Smooth muscle cell of the umbilical artery (primary cell): ENCODE measurements at places on chromosomes 1 and 21. TPM values are rescaled to one million over a fixed set of nuclear protein-coding genes. Genes with fewer than 3 reads are reported as not detected.

KLF17 gene
- total RNA-seq, result 0.05 TPM in 1 of 2 replicates, not detected in the other

HENMT1 gene
- total RNA-seq, result 2.1 and 3.0 TPM in 2 replicates

ADGRL2 gene
- total RNA-seq, result 31.8 and 47.6 TPM in 2 replicates

OXCT2 gene
- total RNA-seq, result 0.30 and 1.2 TPM in 2 replicates

KRTAP6-1 gene
- total RNA-seq, result not detected in 2 replicates

RHOU gene
- 2.8 and 11.0 TPM in 2 replicates for total RNA-seq

UBL4B gene
- total RNA-seq, result not detected in 2 replicates

MYBPHL gene
- total RNA-seq, result not detected in 2 replicates

ZNF326 gene
- total RNA-seq, result 7.7 and 8.3 TPM in 2 replicates

BMP8B gene
- total RNA-seq, result not detected in 2 replicates

COL24A1 gene
- total RNA-seq, result 0.92 and 1.8 TPM in 2 replicates

TMEM125 gene
- total RNA-seq, result not detected in 2 replicates

TTLL7 gene
- total RNA-seq, result 36.8 and 38.6 TPM in 2 replicates

F13B gene
- not detected in 2 replicates for total RNA-seq

PTPN7 gene
- total RNA-seq, result not detected in 2 replicates

RGS5 gene
- total RNA-seq, result 11.0 and 33.9 TPM in 2 replicates

DOCK7 gene
- total RNA-seq, result 90.6 and 195 TPM in 2 replicates

YBEY gene
- 8.3 and 14.0 TPM in 2 replicates for total RNA-seq

FMN2 gene
- 2.4 and 5.9 TPM in 2 replicates for total RNA-seq

CEP170 gene
- total RNA-seq, result 127 and 362 TPM in 2 replicates

TTC3 gene
- 511 and 572 TPM in 2 replicates for total RNA-seq

C1QTNF12 gene
- total RNA-seq, result 0.92 and 1.5 TPM in 2 replicates

OR2T35 gene
- not detected in 2 replicates for total RNA-seq

ASPM gene
- total RNA-seq, result 3.9 and 26.3 TPM in 2 replicates

TNFRSF4 gene
- under 0.01 and 0.14 TPM in 2 replicates for total RNA-seq

ANGPTL3 gene
- total RNA-seq, result under 0.01 TPM in 1 of 2 replicates, not detected in the other

WNT9A gene
- 0.30 and 0.51 TPM in 2 replicates for total RNA-seq

SLC9C2 gene
- 0.30 and 0.46 TPM in 2 replicates for total RNA-seq

AMY1C gene
- not detected in 2 replicates for total RNA-seq
